Caco-2 (cell line): ENCODE measurements at places on chromosomes 13 and 19.

DNA sequence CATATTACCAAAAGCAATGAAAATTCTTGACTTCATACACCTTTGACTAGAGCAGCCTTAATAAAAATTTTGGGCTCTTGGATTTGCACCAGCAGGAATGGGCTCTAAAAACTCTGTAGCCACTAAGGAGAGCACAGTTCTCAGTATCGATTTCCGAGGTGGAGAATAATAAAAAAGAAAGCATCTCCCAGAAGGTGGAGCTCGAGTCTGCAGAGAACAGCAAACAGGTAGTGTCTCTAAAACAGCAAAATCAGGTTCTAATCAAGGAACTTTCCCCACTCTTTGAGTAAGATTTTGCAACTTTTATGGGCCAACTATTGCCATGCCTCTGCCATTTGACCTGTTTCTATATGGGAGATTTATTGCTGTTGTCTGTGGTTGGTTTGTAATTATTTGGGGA is 258.7 kb upstream of the GPC6 start:
- peak; percentile 11 for DNase-seq

GRCh38 chr13:78012046-78012445 is 93.4 kb upstream of the EDNRB start:
- no peak for DNase-seq

DNA sequence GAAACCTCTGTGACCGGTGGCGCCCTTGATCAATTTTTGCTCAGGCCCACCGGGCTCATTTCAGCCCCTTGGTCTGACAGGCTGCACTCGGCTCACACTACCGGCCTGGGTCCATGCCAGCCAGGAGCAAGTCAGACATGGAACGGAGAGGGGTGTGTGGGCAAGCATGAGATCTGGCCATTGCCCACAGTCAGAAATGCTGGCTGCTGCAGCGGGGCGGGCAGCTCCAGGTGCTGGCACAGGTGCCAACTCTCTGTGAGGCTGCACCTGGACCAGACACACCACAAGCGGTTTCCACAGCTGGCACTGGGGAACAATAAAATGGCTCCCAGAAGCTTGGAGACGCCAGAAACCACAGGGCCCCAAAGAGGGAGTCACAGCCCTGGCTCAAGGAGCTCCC is 43.6 kb upstream of the LPAR6 start:
- no peak for DNase-seq

- peak; percentile 89 for DNase-seq
These were observed 1.8 kb downstream of the ETHE1 start for GRCh38 chr19:43524922-43525835.

- peak; percentile 86 for DNase-seq
These were observed at the start of gene ZNF585A for GRCh38 chr19:37172368-37173366. Gene ZNF585A (minus strand): TSS chr19:37172695. CDS start chr19:37169910, 2,785 bp downstream.

- no peak for DNase-seq
These were observed 35.3 kb downstream of the FPR3 start for GRCh38 chr19:51830274-51830673.

- no peak for DNase-seq
These were observed 22.0 kb downstream of the HDGFL2 start for GRCh38 chr19:4493929-4494690.

DNA sequence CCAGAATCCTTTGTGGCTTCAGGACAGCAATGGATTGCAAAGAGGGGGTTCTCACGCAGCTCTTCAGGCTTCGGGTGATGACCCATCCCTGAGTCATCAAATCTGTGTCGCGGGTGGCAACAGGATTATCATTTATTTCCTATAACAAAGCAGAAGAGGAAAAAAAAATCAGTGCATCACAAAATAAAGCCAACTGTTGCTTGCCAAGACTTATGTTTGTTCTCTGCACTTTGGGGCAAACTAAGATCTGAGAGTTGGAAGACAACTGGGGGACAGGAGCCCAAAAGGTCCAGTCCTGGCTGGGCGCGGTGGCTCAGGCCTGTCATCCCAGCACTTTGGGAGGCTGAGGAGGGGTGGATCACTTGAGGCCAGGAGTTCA is 6.4 kb downstream of the GNA15 start:
- DNase-seq, result no peak

GRCh38 chr19:32350987-32351348 is 5.6 kb downstream of the ZNF507 start:
- DNase-seq, result no peak

DNA sequence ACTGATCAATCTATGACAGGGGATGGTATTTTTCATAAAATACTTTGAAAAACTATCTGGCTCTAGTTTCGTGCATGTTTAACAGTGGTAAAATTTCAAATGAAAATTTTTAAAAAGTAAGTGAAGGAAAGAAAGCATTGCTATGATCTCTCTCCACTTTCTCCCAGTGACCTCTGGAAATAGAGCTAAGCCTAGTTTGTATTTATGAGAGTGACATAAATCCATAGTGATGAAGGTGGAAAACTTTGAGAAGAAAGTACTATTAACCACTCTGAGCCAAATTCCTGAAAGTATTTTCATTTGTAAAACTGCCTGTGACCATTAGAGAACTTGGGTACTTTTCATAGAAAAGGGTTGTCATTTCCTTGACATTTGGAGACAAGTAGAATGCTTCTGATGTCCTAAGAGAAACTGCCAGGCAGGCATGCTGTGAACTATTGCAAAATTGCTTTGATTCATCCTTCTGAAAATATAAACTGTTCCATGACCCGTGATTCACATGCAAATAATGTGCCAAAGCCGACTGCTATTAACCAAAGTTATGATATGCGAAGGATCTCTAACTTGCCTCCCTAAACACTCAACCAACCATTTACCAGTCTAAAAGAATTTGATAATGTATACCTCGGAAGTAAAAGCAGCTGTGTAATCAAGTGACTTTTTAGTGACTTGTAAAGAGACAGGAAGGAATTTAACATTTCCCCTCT is 133.2 kb downstream of the VWA8 start:
- no peak for DNase-seq

DNA sequence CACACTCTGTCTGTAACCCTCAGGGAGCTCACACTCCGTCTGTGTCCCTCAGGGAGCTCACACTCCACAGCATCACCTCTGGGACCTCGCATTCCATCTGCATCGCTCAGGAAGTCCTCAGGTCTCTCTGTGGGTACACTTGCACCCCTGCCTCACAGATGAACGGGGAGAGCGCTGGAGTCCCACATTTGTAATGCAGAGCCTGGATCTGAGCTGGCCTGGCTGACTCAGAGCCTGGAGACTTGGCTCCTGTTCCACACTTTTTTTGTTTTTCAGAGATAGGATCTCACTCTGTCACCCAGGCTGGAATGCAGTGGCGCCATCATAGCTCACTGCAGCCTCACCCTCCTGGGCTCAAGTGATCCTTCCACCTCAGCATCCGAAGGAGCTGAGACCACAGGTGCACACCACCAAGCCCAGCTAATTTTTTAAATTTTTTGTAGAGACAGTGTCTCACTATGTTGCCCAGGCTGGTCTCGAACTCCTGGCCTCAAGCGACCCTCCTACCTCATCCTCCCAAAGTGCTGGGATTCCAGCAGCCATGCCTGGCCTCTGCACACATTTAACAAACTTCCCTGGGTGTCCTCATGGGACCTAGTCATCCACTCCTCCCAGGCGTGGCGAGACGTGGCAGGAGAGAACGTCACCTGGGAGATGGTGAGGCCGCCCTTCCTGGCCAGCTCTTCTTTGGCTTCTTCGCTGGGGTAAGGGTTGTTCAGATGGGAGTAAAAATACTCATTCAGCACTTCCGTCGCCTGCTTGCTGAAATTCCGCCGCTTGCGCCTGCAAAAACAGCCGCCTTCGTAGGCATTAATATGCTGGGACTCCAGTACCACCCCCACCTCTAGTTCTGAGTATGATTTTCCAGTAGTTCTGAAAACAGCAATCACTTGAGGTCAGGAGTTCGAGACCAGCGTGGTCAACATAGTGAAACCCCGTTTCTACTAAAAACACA is 31.0 kb downstream of the CILP2 start:
- no peak for DNase-seq

DNA sequence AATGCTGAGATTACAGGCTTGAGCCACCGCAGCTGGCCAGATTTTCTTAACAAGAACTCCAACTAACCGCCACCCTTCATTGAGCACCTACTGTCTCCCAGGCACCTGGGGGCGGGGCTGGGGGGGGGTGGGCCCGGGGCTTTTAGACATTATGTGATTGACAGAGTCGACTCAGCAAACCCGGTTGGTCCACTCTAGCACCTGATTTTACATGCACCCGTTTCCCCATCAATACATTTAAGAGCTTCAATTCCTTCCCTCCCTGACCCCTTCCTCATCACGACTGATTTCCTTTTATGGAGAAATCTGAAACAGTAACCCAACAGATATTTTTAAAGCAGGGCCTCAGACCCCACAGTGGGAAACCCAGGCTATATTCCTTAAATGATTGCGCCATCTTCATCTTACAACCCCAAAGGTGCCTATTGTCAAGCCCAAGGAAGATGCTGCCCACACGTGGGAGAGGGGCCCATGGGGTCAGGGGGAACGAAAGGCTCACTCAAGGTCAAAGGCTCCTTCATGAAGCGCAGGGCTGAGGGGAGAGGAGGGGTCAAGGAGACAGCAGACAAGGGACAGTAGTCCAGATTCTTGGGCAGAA is 1.8 kb downstream of the INSR start:
- no peak for DNase-seq

DNA sequence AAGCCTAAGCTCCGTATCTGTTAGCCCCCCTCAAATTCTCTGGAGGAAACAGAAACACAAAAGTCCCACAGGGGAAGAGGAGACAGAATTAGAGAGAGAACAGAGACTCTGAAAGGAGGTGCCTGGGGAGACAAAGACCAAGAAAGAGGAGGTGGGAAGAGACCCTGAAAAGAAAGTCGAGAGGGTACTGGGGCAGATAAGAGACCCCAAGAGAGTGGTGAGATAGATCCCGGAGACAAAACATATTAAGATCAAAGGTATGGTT is 915 bp upstream of the GRWD1 start:
- DNase-seq, result no peak

GRCh38 chr13:60134376-60134775 is 29.4 kb downstream of the DIAPH3 start:
- no peak for DNase-seq

DNA sequence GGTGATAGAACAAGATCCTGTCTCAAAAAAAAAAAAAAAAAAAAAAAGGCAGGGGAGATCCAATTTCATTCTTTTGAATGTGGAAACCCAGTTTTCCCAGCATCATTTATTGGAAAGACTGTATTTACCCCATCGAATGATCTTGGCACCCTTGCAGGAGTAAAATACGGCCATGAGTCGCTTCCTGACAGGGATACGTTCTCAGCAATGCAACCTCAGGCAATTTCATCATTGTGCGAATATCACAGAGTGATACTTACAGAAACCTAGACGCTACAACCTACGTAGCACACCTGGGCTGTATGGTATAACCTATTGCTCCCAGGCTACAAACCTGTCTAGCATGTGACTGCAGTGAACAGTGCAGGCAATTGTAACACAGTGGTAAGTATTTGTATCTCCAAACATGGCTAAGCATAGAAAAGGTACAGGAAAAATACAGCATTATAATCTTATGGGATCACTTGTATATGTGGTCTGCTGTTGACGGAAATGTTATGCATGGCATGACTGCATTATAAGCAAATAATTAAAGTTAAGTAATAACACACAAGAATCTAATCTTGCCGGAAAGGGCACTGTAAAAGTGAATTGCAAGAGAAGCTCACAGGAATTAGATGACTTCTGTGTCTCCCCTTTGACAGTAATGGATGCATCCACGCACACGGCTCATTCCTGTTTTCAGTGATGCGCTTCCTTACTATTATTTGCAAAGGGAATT is 24.1 kb downstream of the RFX2 start:
- no peak for DNase-seq

GRCh38 chr19:6141217-6141616 is 5.8 kb downstream of the ACSBG2 start:
- DNase-seq, result no peak

- DNase-seq, result peak; percentile 76
These were observed 11.2 kb downstream of the SLC1A5 start for GRCh38 chr19:46776927-46777911.

- DNase-seq, result no peak
These were observed 51.7 kb downstream of the MYH14 start for GRCh38 chr19:50255115-50255514.

GRCh38 chr13:110476220-110476617 is 85.3 kb downstream of the RAB20 start:
- no peak for DNase-seq

GRCh38 chr13:43370842-43371241 is 347.5 kb downstream of the DNAJC15 start:
- no peak for DNase-seq

DNA sequence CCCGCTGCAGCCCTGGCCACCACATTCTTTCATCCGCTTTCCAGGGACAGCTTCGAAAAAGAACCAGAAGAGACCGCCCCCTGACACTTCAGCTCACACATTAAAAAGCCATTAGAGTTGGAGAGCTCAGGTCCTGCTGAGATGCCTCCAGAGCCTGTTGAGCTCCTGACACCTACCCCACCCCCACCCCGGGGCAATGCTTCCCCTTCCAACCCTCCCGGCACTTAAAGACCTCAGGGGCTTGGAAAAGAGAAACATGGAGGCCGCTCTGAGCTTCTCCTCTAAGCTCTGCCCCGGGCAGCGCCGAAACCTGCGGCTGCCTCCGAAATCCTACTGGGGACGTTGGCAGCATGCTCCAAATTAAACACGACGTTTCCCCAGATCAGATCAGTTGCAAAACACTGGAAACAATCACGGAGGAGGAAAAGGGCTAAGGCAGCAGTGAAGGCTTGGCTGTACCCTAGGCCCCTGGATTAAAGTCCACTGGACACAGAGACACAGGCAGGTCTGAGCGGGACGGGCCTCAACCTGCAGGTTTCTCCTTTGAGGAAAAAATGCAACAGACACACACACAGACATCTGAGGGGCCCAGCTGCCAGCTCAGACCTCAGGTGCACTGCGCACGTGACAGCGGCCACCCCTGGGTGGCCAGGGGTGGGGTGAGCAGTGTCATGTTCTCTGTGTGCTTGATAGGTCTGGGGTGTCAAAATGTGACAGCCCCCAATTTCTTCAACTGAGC is 9.6 kb downstream of the SH3GL1 start:
- peak; percentile 91 for DNase-seq

DNA sequence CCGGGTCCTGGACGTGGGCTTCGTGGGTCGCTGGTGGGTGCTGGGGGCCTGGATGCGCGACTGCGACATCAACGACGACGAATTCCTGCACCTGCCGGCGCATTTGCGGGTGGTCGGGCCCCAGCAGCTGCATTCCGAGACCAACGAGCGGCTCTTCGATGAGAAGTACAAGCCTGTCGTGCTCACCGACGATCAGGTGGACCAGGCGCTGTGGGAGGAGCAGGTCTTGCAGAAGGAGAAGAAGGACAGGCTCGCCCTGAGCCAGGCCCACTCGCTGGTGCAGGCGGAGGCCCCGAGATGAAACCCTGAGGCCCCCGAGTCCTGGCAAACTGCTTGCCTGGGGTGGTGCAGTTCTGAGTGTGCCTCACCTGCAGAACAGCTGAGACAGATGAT is 787 bp downstream of the TIMM29 start:
- DNase-seq, result no peak

- DNase-seq, result peak; percentile 67
These were observed at the start of gene IL27RA for GRCh38 chr19:14031719-14032480. Gene IL27RA (plus strand): TSS chr19:14031762. CDS start chr19:14031873, 111 bp downstream.

GRCh38 chr19:29216021-29216420 is 3.1 kb upstream of the UQCRFS1 start:
- peak; percentile 10 for DNase-seq
